ENCODE measurements at places on chromosomes 6 and 20.

DNA sequence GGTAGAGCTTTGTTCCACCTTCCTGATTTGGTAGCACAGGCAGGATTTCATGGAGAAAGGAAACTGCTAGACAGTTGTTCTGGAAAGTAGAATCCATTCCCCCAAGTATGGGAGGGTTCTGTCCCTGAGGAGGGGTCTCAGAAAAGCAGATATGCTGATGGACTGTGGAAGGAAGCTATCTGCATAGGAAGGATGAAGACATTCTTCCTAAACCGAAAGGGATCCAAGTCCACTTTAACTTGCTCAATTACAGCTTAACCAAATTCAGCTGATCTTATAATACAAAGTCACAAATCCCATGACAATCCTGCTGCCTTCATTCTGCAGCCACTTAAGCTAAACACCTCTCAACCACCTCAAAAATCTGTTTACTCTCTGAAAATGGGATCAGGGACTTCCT is 2.6 kb downstream of the MAN1A1 start:
- peak overlapping the region; percentile 85 for H3K27ac ChIP-seq
- peak overlapping the region; percentile 89 for H3K4me3 ChIP-seq
- peaks cover 59% of the 10 kb centered on the region for H3K36me3 ChIP-seq
- peaks cover 37% of the 10 kb centered on the region for H3K4me1 ChIP-seq

- H3K27ac ChIP-seq = no peak overlapping the region
- peaks cover under 1% of the 10 kb centered on the region for H3K27me3 ChIP-seq
- peaks cover 7% of the 10 kb centered on the region for H3K4me1 ChIP-seq
- no peak overlapping the region for H3K4me3 ChIP-seq
- H3K36me3 ChIP-seq = no peaks in the 10 kb centered on the region
- no peak for ATAC-seq
Measured at GRCh38 chr6:170051229-170052172, 239.4 kb downstream of the DLL1 start.

DNA sequence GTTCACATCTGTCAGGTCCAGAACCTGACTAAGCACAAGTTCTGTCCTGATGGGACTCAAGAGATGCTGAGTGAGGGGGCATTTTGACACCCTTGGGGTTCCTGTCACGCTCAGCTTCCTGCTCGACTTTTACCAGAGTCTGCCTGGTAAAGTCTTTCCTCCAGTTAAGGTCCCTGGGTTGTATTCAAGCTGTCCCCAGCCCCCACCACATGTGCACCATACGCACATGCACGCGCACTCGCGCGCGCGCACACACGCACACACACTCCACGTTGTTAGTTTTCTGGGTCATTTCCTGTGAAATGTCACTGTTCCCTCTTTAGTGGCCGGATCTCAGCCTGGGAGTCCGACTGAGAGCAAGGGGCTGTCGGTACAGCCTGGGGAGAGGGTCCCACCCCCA is 166.1 kb downstream of the GMPR start:
- peaks cover 45% of the 10 kb centered on the region for H3K36me3 ChIP-seq
- no peaks in the 10 kb centered on the region for H3K27me3 ChIP-seq
- ATAC-seq = no peak

DNA sequence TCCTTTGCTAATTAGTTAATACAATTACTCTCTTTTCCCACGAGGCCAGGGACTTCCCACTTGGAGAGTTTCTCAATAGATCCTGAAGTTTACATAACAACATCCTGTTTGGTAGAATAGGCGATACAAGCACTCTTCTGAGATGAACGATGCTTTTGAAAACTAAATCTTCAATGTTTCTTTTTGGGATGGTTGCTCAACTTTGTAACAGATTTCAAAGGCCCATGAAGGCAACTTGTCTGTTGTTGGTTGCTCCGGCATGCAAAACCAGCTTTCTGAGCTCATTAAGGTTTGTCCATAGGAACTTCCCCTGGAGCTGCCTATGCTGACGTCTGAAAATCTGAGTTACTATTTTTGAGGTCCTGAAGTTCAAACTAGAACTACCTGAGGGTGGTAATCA is 25.9 kb upstream of the ROS1 start:
- H3K36me3 ChIP-seq = no peaks in the 10 kb centered on the region
- H3K4me3 ChIP-seq = no peak overlapping the region
- no peaks in the 10 kb centered on the region for H3K4me1 ChIP-seq
- H3K27me3 ChIP-seq = peaks cover 26% of the 10 kb centered on the region

DNA sequence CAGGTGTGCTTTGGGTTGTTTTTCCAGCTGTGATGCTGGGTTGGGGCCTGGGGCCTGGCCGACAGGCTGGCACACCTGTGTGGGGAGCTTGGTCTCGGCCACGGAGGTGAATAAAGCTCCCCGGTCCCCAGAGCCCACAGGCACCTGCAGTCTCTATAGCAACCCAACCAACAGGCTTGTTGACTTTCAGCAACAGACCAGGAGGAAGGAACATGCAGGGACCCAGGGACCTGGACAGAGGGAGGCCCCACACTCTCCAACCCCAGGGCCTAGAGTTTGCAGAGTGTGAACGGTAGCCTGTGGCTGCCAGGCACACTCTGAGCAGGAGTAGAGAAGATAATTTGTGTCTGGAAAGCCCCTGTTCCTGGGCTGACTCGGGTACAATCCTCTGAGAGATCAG is 14.6 kb upstream of the SYNJ2 start:
- H3K4me1 ChIP-seq = peaks cover 19% of the 10 kb centered on the region
- H3K27ac ChIP-seq = no peak overlapping the region
- H3K4me3 ChIP-seq = no peak overlapping the region
- H3K27me3 ChIP-seq = peaks cover 4% of the 10 kb centered on the region
- H3K36me3 ChIP-seq = peaks cover 4% of the 10 kb centered on the region

Measured in activated T-helper 17 cell treated with anti-CD3 and anti-CD28 coated beads, Interleukin-2, amount 50 U/mL, for 72 hours (primary cell).